ENCODE measurements at places on chromosomes 11 and 22.

DNA sequence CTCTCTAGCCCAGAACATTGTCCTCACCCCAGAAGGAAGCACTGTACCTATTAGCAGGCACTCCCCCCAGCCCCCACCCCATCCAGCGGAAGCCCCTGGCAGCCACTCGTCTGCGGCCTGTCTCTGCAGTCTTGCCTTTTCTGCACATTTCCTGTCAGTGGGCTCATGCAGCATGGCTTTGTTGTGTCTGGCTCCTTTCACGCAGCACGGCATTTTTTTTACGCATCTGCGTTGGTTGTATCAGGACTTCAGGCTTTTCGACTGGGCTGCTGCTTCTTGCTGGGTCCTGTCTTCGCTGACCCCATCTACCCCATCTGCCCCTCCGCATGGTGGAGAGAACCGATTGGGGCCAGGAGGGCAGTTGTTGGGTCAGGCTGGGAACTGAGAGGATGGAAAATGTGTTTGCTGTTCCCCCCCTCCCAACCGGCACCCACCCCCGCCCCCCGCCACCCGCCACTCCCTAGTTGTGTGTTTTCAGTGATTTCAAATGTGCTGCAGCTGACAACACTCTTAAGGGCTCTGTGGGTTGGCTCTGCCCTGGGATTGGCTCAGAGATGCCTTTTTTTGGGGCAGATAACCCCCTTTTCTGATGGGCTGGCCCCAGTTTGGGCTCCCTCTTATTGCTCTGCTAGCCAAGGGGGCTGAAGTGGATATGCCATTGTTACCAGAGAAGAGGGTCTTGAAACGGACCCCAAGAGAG, 110.0 kb downstream of the KIAA1671 start:
- DNase-seq, result no peak

GRCh38 chr11:44072757-44073658, 6.9 kb downstream of the ACCS start:
- DNase-seq, result no peak

DNA sequence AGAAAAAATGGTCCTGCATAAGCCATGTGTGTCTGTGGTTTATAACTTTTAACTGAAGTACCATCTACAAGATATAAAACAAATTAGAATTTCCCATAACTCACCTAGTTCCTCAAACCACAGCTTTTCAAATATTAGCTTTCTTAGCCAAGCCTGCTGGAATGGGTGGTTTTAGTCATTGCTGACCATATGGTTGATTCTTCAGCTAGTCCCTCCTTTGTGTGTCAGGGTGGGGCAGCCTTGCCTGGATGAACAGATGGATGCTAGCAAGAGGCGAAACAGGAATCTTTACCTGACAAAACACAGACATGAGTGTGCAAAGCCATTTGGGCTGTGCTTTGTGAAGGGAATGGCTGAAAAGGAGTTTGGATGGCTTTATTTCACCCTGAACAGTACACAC, 6.9 kb upstream of the B3GNT6 start:
- DNase-seq, result no peak

- DNase-seq, result no peak
Measured at GRCh38 chr11:45860348-45860747, 13.1 kb downstream of the CRY2 start.

DNA sequence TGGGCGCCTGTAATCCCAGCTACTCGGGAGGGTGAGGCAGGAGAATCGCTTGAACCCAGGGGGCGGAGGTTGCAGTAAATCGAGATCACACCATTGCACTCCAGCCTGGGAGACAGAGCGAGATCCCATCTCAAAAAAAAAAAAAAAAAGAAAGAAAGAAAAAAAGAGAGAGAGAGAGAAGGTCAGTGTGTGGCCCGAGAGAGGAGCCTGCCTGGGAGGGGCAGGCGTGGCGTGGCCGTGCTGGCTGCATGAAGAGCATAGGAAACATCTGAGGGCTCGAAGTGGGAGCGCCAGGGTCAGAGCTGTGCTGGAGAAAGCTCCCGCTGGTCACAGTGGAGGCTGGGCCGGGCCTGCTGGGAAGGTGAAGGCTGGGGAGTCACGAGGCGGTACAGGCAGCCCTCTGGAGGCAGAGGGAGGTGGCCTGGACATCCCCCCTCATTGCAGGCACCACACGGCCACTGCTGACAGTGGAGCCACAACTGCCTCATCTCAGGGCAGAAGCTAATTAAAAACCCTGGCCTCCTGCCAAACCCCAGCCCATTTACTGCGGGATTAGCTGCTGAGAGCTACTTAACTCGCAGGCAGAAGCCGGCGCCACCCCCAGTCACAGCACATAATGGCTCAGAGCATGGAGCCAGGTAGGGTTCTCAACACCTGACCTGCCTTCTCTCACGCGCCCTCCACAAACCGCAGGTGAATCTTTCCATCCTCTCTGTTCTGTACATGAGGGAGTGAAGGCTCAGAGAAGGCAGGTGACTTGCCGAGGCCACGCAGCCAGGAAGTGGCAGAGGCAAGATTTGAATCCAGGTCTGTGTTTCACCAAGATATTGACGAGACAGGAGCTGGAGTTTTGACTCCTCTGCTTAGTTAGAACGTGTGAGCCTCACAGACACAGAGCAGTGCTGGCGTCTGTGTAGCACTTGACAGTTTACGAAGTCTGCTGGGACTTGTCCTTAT, 32.6 kb downstream of the NFAM1 start:
- no peak for DNase-seq

DNA sequence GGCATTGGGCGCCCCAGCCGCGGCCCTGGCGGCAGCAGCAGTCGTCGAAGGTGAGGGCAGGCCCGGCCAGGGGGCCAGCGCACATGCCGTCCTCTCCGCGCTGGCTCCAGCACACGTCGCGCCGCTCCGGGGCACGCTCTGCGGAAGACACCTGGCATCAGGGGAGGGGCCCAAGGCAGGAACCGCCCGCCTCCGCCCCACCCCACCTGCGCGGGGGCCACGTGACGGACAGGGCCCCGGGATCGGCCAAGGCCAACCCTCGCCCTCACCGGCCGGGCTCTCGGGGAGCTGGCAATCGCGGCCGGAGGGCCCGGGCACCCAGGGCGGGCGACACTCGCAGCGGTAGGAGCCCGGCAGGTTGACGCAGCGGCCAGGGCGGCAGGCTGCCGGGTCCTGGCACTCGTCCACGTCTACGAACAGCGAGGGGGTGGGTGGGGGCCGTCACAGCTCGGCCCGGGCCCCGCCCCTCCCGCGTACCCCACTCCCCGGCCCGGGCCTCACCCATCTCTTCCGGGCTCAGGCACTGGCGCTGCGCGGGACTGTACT, 14.9 kb downstream of the SCYL1 start:
- no peak for DNase-seq

- DNase-seq, result no peak
Measured at GRCh38 chr22:48901324-48901723, 926.3 kb downstream of the BRD1 start.

DNA sequence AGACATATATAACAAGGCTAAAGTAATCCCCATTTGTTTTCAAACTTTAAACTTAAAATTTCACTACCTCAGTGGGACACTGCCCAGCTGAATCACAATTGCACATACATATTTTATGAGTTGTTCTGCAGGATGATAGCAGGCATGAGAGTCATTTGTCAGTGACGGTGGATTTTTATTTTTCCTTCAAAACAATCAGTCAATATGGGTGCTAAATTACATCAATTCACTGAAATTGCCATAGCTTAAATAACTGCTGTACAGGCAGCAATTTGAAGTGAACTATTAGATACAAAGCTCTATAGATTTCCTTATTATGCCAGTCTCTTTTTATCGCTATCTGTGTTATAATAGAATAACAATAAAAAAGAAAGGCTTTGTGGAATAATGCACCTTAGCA, 784.6 kb upstream of the ANO3 start:
- no peak for DNase-seq

- peak; percentile 42 for DNase-seq
Measured at GRCh38 chr11:65766535-65766934, 14.2 kb downstream of the AP5B1 start.

DNA sequence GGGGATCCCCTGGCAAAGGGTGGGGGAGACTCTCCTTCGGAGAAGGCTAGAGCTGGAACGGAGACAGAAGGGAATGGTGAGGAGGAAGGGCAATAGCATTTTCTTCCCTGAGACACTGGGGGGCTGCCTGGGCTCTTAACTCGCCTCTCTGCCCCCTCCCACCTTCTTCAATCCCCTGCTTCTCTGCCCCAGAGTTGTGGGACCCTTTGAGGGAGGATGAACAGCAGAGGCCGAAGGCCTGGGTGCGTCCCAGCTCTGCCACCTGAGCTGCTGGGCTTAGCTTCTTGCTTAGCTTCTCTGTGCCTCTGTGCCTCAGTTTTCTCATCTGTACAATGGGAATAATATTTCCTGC, 72.4 kb downstream of the RTL6 start:
- no peak for DNase-seq

DNA sequence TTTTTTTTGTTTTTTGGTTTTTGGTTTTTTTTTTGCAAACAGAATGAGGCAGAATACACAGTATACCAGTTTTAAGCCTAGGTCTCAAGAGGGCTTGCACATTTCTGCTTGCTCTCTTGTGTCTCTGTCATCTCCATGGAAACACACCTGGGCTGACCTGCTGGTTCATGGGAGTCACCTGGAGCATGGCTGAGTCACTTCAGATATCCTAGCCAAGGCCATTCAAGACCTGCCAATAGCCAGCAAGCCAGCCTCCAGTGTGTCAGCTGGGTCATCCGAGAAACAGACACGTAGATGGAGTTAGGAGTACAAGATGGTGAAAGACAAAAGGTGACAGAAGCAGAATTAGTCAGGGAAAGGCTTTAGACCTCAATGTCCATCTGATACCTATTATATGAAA, 124.2 kb upstream of the SEZ6L start:
- no peak for DNase-seq

GRCh38 chr22:48677168-48677520, 1150.5 kb downstream of the BRD1 start:
- no peak for DNase-seq

DNA sequence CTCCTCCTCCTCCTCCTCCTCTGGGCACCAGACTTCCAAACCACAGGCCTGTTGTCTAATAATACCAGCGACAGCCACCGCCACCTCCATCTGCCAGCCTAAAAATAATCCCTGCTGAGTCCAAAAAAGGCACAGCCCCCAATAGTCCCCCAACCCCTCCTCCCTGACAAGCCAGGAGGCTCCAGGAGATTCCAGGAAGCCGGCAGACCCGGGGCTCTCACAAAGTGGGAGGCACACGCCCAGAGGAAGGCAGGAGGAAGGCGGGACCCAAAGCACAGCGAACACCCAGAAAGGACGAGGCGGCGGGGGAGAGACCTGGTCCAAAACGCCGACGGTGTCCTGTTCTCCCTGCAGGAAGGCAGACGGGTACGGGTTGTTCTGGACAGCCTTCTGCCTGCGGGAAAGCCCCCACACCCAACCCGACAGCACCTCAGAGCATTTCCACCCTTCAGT, 5.9 kb downstream of the IGSF9B start:
- no peak for DNase-seq

DNA sequence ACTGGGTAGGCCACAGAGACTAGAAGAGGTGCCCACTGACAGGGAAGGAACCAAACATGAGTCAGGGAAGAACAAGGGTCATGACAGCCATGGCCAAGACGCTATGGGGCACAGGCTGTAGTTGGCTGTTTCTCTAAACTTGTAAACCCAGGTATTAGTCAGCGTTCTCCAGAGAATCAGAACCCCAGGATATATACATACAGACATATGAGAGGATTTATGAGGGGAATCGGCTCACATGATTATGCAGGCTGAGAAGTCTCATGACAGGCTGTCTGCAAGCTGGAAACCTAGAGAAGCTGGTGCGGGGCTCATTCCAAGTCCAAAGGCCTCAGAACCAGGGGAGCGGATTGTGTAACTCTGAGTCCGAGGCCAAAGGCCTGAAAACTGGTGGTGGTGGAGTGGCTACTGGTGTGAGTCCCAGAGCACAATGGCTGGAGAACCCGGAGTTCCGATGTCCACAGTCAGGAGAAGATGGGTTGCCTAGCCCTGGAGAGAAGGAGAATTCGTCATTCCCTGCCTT, 29.7 kb upstream of the CD81 start:
- DNase-seq, result no peak

DNA sequence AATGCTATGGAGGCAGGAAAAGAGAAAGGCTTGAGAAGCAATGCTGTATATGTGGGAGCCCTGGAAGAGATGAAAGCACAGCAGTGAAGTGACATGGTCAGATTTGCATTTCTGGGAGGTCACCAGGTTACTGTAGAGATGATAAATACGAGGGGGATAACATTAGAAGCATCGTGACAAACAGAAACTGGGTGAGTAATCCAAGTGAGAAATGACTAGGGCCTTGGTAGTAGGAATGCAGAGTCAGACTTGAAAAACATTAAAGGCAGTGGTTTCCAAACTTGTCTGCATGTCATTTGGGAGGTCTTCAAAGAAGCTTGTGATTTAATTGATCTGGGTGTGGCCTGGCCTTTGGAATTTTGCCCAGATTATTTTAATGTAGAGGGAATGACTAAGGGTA, 43.9 kb downstream of the CCDC34 start:
- DNase-seq, result peak; percentile 70

DNA sequence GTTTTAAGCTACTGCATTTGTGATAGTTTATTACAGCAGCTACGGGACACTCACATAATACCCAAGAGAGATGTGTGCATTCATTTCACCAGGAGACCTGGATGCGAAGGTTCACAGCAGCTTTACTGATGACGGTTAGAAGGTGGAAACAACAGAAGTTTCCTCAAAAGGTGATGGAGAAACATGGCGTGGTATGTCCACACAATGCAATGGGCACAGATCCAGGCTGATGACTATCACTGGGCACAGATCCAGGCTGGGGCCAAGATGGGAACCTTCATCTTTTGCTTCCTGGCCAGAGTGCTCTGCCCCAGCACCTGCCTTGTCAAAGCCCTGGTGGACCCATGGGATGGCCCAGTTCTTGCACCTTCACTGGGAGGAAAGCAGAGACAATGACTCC, 30.6 kb upstream of the RFPL3 start:
- DNase-seq, result peak; percentile 18

- no peak for DNase-seq
Measured at GRCh38 chr11:94747146-94747545, 21.0 kb upstream of the AMOTL1 start.
